ENCODE measurements at places on chromosomes 2 and 18.

GRCh38 chr18:24559526-24559925, 99.1 kb downstream of the HRH4 start:
- no peak for DNase-seq

- no peak for DNase-seq
Observed at GRCh38 chr18:59265246-59265973, 7.8 kb downstream of the RAX start.

DNA sequence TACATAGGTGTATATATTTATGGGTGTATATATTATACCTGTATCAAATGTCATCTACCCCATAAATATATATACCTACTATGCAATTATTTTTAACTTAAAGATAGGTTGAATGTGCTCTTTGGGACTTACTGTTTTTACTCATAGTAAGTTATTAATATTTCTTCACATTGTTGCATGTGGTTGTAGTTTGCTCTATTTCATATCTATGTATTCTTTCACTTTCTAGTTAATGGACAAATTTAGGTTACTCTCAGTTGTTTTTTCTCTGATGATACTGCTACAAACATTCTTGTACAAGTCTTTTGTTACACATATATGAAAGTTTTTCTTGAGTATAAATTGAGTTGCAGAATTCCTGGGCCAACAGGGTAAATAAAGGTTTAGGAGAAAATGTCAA, 601.8 kb upstream of the ID2 start:
- no peak for DNase-seq

- DNase-seq: no peak
Observed at GRCh38 chr2:138275292-138275690, 226.3 kb upstream of the SPOPL start.

GRCh38 chr2:65937379-65938160, 497.4 kb upstream of the MEIS1 start:
- DNase-seq: no peak

- DNase-seq: no peak
Observed at GRCh38 chr2:237563816-237564215, 2.6 kb upstream of the PRLH start.
